Midbrain (tissue), 1 donor: ENCODE measurements at places on chromosomes 7 and 10.

GRCh38 chr10:76285012-76285411 lies 853.6 kb downstream of the LRMDA start:
- DNase-seq, result no peak

DNA sequence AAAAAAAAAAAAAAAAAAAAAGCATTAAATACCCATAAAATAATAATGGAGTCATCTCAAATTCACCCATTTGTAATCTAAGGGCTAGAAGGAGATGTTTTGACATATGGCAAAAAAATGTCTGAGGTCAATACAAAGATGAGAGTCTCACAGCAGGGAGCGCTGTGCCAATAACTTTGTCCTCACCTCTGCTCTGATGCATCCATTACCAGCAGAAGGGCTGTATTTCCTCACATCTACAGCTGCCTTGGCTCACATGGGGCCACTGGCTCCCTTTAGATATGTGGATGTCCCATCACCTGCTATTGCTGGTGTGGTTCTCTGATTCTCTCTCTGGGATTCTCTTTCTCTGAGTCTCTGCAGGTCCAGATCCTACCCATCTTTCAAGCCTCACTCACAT lies 90.3 kb upstream of the FAM133B start:
- no peak for DNase-seq

GRCh38 chr7:8931906-8932646 lies 498.7 kb downstream of the NXPH1 start:
- DNase-seq, result no peak

GRCh38 chr7:101563943-101564777 lies 64.9 kb downstream of the MYL10 start:
- DNase-seq, result no peak

- no peak for DNase-seq
Measured at GRCh38 chr10:18211862-18212261, 71.6 kb downstream of the CACNB2 start.

- DNase-seq, result no peak
Measured at GRCh38 chr10:30041196-30042105, 17.9 kb downstream of the JCAD start.

DNA sequence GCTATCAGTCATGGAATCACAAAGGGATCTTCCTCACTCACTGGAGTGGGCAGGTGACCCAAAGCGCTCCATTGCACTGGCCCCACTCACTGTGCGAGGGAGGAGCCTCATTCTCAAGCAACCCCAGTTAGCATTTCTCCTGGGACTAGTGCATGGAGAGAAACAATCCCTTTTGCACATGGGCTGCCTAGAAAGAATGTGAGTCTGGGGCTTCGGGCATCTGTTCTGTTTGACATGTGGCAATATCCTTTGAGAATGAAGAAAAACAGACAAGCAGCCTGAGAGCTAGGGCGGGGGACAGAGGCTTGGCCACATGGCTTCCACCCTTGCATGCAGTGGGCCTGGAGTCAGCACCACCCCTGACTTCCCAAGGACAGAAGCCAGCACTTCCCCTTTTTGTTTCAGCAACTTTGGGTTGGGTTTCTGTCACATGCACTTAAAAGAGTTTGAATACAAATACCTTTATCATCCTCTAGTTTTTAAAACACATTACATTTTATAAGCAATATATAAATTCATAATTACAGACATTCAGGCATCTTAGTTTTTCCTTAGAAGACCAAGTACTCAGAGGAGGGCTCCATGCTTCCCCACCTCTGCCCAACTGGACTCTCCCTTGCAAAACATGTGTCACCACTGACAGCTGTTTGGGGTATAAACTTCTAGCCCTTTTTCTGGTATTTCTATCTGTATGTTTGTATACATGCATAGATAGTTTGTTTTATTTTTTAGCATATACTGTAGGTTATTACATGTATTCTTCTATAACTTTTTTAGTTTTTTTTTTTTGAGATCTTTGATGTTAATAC lies 73.8 kb downstream of the RBM20 start:
- DNase-seq, result peak; percentile 5
